ENCODE measurements at places on chromosomes 3 and 15. TPM values are rescaled to one million over a fixed set of nuclear protein-coding genes. Genes with fewer than 3 reads are reported as not detected.

Gene GPR15
- not detected for total RNA-seq

Gene TNFSF10
- total RNA-seq = 1.4 TPM

Gene SLITRK3
- not detected for total RNA-seq

Gene LRRC2
- 2.0 TPM for total RNA-seq

Gene CRYGS
- 0.75 TPM for total RNA-seq

Gene ARPP19
- 43.6 TPM for total RNA-seq

Gene CLEC3B
- 46.7 TPM for total RNA-seq

Gene MAGEL2
- under 0.01 TPM for total RNA-seq

Gene AHSG
- not detected for total RNA-seq

Gene CCDC13
- 0.23 TPM for total RNA-seq

Gene TPRG1
- total RNA-seq = 0.15 TPM

Gene ZPLD1
- not detected for total RNA-seq

Gene IL12A
- total RNA-seq = 0.15 TPM

Gene FANCD2OS
- total RNA-seq = not detected

Gene AGTR1
- 1.9 TPM for total RNA-seq

Gene LRRN1
- not detected for total RNA-seq

Gene GATA2
- 2.9 TPM for total RNA-seq

Gene ARPP21
- 1.4 TPM for total RNA-seq

Gene TM4SF4
- 1.2 TPM for total RNA-seq

Gene MST1R
- total RNA-seq = 0.35 TPM

Gene XCR1
- 0.23 TPM for total RNA-seq
